ENCODE measurements at places on chromosomes 12 and 14. TPM values are rescaled to one million over a fixed set of nuclear protein-coding genes. Genes with fewer than 3 reads are reported as not detected.

Gene PZP
- total RNA-seq = 1.2 TPM

Gene CLMN
- total RNA-seq = 3.6 TPM

Gene CMA1
- total RNA-seq = 5.6 TPM

Gene ZC3H10
- 10.7 TPM for total RNA-seq

Gene KLHDC1
- 2.8 TPM for total RNA-seq

Gene RBP5
- total RNA-seq = 2.3 TPM

Gene GALNT8
- 14.6 TPM for total RNA-seq

Gene GYS2
- not detected for total RNA-seq

Gene SMOC1
- 2.5 TPM for total RNA-seq

Gene FBXO34
- 28.3 TPM for total RNA-seq

Gene AMN
- total RNA-seq = 0.31 TPM

Gene TSHR
- 0.14 TPM for total RNA-seq

Gene RD3L
- total RNA-seq = not detected

Gene KCNA5
- total RNA-seq = 0.32 TPM

DNA sequence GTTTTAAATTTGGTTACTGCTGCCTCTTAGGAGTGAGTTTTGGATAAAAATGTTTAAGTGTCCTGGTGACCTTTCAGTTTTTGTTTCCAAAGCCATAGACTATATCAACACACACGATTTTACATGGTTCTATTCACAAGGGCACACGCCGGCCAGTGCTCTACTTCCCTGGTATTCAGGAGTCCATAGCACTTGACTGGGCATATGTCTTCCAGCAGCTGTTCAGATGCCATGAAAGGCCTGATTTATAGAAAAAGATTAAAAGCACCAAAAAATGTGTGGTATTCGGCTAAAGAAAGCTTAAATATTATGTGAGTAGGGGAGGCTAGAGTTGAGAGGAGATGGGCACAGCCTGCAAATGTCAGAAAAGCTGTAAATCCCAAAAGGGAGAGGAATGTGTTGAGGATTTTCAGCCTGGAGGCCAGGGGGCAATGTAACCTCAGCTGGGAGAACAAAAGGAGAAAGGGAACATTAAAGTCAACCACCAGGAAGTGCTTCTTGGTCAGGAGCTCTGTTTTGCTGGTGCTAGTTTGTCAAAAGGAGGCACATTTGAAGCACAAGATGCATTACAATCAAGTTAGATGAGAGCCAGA is 478.4 kb downstream of the RAD51B start:
- no peak for ATAC-seq

DNA sequence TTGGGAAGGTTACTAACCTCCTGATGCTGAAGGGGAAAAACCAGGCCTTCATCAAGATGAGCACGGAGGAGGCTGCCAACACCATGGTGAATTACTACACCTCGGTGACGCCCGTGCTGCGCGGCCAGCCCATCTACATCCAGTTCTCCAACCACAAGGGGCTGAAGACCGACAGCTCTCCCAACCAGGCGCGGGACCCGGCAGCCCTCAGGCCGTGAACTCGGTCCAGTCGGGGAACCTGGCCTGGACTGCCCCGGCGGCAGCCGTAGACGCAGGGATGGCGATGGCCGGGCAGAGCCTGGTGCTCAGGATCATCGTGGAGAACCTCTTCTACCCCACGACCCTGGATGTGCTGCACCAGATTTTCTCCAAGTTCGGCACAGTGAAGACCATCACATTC is 133.0 kb upstream of the FUT8 start:
- no peak for ATAC-seq

DNA sequence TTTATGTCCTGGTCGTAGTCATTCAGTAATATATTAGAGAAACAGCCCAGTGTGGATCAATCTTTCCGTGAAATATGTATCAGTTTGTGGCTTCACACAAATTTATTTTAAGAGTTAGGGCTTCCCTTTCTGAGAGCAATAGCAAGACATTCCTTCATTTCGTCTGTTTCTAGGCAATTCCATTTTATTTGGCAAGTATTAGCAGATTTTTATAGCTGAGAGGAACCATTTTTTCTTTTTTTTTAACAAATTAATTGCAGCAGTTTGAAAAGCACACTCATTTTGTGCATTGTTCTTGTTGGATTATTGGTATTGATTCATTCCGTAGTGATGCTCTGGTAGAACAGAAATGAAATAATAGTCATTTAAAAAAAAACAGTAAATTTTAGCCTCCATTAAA is 132.9 kb downstream of the SRGAP1 start:
- ATAC-seq = no peak

GRCh38 chr12:33994857-33995808 is 27.2 kb upstream of the ALG10 start:
- ATAC-seq = no peak

GRCh38 chr14:61542848-61543790 is 152.2 kb upstream of the HIF1A start:
- ATAC-seq = no peak

DNA sequence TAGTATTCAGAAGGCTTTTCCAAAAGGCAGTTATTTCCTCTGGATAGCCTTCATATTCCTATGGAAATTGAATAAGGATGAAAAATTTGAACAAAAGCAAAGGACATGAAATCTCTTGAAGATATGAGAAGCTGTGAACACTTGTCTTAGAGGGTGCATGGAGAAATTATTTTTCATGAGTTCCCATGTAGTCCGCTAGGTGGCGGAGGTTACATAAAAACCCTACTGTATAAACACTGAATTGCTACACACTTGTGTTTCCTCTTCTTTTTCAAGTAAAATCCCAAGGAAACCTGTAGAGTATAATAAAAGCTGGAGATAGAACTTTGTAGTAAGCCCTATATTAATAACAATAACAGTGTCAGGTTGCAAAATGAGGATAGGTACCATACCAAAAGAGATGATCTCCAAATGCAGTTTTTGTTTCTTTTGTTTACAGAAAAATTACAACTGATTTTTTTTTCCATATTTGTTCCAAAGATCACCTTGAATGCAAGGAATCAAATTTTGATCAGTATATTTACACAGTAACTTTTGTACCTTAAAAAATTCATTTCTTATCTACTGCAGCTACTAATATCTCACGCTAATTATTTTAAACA is 37.8 kb upstream of the OR4E1 start:
- ATAC-seq = no peak

- ATAC-seq = peak; percentile 86
Measured at GRCh38 chr14:106038263-106038662, 511.9 kb downstream of the TMEM121 start.

- ATAC-seq = no peak
Measured at GRCh38 chr12:69908203-69908602, 83.2 kb downstream of the MYRFL start.

GRCh38 chr14:29663281-29663801 is 264.3 kb downstream of the PRKD1 start:
- no peak for ATAC-seq

DNA sequence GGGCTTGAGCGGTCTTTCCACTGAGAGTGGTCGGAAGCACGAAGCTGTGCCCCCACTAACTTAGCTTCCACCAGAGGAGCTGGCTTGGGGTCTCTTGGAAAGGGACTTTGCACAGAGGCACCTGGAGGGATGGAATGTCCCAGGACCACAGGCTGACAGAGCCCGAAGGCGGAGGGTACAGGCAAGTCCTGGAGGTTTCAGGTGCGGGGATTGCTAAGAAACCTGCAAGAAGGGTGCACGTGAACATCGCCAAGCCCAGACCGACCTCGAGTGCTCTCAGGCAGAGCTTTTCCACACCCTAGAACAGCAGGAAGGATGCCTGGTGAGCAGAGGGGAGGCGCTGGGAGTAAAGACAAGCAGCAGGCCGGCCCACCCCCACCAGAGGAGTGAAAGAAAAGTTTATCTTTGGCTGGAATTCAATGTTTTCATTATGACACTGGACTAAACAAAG is 61.6 kb downstream of the SERPINA3 start:
- ATAC-seq = no peak

DNA sequence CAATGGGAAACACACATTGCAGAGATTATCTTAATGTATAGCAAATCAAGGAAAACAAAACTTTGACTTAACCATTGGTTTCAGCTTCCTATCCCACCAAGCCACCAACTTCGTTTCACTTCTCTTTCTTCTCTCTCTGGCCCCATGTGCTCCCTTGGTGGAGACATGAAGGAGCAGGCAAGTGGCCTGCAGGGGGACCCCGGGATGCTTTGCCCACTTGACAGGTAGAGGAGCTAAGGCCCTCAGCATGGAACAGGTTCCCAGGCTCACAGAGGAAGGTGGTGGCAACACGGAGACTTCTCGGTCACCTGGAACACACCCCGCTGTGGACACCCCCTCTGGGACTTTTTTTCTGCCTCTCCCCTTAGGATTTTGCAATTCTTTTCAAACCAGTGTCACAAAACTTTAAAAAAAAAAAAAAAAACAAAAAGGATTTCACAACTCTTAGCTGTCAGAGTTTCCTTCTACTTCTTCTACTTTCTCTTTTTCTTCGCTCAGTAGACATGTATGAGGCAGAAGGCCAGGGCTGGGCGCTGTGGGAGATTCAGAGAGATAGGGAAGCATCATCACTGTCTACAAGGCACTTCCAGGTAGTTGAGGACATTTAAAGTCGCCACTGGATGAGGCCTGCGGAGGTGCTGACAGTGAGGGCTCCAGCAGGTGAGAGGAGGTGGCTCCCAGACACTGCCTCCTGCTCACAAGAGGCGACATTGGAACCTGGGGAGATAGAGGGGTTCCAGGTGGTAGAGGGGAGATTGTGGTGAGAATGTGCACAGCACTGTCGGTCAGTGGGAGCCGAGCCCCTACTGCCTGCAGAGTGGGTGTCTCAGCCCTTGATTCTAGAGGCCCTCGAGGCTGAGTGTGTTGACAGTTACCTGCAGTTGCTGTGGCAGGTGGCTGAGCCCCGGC is 119.6 kb downstream of the GCH1 start:
- ATAC-seq = no peak

All from motor neuron (in vitro differentiated cells).